ENCODE measurements at places on chromosomes 1 and 21.

DNA sequence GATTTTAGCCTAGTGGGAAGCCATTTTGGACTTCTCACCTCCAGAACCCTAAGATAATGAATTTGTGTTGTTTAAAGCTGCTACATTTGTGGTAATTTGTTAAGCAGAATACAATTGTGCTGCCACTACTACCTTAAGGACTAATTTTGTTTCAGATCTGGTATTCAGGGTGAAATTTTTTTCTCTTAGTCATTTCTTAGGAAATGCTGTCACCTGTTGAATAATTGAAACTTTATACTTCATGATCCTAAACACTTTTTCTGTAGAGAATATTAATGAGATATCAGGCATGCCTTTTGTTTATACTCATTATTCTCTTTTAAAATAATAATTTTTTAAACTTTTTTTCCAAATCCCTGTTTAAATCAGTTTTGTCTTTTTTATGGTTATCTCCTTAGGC lies 246.8 kb downstream of the TGFB2 start:
- DNase-seq: no peak

GRCh38 chr1:235404190-235404589 lies 37.0 kb downstream of the TBCE start:
- DNase-seq: no peak

GRCh38 chr1:185936641-185937040 lies 202.4 kb downstream of the HMCN1 start:
- peak; percentile 64 for DNase-seq

GRCh38 chr1:101190441-101190840 lies 46.4 kb upstream of the S1PR1 start:
- DNase-seq: no peak

GRCh38 chr1:78760858-78761257 lies 111.2 kb downstream of the IFI44 start:
- DNase-seq: no peak

DNA sequence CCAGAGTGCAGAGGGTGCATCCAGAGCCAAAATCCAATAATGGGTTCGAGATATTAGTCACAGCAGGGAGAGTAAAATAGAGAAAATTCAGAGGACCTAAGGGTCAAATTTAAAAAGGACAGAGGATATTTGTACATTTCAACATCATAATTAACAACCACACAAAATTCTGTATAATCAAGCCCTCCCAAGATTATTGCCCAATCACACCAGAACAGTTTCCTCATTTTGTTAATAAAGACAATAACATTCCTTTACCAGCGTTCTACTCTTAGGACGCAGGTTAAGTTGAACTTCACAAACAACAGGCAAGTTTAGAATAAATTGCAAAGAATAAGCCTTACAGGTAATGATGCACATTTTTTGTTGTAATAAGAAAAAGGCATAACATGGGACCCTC lies 462.8 kb downstream of the PTPRC start:
- DNase-seq: no peak

GRCh38 chr1:3831689-3832088 lies 25.3 kb downstream of the CEP104 start:
- no peak for DNase-seq

DNA sequence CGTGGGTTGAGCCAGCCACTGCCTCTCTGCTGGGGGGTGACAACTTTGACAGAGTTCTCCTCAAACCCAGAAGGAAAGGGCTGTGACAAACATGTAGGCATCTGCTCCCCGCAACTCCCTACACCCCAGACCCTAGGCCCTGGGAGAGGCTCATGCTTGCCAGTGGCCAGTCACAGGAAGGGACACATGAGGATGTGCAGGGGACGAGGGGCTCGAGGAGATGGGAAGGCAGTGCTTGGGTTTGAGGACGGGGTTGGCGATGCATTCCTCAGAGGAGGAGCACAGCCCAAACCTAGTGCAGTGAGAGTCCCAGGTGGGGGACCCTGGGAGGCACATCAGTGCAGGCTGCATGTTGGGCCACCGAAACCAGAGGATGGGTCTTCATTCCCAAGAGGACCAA lies 62.1 kb downstream of the STUM start:
- DNase-seq: no peak

- DNase-seq: no peak
These were observed 288.0 kb downstream of the BACH1 start for GRCh38 chr21:29586696-29587095.

- no peak for DNase-seq
These were observed 805 bp downstream of the ATG4C start for GRCh38 chr1:62784509-62785365.

GRCh38 chr1:169765580-169766331 lies 29.0 kb downstream of the METTL18 start:
- DNase-seq: no peak
